ENCODE measurements at places on chromosomes 7 and 10.

GRCh38 chr7:134613623-134614347 lies 32.9 kb upstream of the BPGM start:
- DNase-seq, result no peak

GRCh38 chr7:2244404-2244995 lies 2.5 kb downstream of the NUDT1 start:
- no peak for DNase-seq

DNA sequence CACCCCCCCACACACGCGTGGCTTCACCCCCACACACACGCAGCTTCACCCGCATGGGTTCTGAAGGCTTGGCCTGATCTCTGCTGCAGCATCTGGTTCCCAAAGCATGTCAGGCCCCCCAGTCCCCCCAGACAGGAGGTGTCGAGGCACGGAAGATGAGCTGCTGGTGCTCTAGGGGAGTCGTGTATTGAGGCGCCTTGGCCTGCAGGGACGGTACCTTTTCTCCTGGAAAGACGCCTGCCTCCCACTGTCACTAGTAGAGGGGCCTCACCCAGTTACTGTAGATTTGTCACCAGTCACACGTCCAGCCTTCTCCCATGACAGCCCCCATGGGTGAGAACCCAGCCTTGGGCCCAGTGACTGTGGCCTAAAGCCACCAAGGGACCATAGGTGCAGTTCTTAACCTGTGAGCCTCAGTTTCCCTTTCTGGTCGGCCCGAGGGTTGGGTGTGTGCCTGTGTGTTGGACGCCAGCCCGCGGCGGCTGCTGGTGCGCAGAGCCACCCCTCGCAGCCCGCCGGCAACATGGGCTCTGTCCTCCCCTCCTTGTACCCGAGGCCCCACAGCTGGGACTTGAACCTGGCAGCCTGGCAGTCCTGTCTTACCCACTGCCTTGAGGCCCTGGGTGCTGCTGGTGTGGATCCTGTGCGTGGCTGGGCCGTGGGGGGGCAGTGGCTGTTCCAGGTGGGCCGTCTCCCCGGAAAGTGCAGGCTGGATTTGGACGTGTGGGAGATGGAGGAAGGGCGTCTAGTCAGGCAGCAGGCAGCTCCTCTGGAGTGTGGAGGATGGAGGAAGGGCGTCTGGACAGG lies 81.7 kb downstream of the NKX6-2 start:
- DNase-seq, result no peak

DNA sequence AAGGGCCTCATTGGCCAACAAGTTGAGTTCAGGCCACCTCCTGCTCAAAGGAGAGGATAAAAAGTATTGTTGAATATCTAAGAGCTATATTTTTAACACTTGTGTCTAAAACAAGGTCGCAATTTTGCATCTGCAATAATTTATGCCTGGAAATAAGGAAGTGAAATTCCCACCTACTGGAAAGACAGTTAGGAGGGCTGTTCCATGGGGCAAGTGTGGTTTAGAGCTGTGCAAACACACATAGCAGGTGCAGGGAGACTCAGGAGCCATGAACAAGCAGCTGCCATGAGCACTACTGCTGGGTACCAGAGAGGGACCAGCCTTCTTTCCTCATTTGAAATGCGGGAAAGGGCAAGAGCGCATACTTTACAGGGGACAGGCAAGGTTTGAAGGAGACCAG lies 35.5 kb upstream of the IKZF1 start:
- no peak for DNase-seq

- DNase-seq, result no peak
Measured at GRCh38 chr7:74441801-74442200, 11.9 kb upstream of the GTF2IRD1 start.

Measured in NCI-H1092 treated with DMSO at 0.1 percent for 48 hours (cell line).